ENCODE measurements at places on chromosomes 11 and 22.

- no peak for DNase-seq
Observed at GRCh38 chr11:19615341-19616183, 97.1 kb upstream of the NAV2 start.

GRCh38 chr11:85791409-85791990, 19.4 kb downstream of the SYTL2 start:
- peak; percentile 17 for DNase-seq

DNA sequence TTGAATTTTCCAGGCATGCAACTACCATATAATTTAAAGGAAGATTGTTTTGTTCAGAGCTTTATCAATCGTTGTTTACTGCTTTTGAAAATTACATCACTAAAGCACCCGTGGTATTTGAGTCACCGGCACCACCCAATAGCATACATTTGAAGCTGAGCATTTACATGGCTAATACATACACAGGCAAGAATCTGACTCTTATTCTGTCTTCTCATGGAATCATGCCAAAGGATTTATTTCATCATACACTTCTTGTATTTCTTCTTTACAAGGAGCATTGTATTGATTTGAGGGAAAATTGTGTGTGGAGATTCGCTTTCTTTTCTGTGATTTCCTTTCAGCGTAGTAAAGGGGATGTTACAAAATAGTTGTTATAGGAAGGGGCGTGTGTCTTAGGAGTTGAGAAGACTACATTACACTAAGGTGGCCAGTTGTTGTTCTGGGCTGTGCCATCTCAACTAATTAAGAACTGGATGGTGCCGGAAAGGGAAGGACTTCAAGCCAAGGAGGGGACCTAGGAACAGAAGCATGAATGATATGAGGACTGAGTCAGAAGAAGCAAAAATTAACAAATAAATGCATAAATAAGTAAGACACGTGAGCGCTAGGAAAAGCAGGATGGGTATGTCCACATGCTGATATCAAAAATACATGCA, 12.9 kb upstream of the CD3E start:
- peak; percentile 89 for DNase-seq

GRCh38 chr11:69127081-69127850, 28.5 kb upstream of the SMIM38 start:
- no peak for DNase-seq

- DNase-seq: no peak
Observed at GRCh38 chr11:44559207-44559939, 6.1 kb upstream of the CD82 start.

DNA sequence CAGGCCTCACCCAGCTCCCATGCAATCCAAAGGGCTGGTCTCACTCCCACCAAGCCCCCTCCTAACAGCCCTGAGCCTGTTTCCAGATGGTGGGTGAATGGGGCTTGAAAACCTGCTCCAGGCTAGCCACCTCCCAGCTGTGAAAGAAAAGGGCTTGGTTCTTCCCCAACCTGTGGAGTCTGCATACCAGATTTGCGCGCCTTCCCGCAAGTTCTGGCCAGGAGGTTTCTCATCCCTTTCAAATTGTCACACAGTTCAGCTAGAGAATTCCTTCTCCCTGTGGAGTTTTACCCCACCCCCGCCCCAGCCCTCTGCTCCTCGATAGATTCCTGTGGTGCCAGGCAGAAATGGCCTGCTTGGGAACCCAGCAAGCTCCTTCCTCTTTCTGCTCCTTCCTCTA, 734.6 kb upstream of the FAT3 start:
- no peak for DNase-seq

- no peak for DNase-seq
Observed at GRCh38 chr22:20577549-20577975, 70.2 kb downstream of the MED15 start.

GRCh38 chr11:131909426-131910177, 539.2 kb downstream of the NTM start:
- no peak for DNase-seq

- DNase-seq: no peak
Observed at GRCh38 chr11:69746752-69747742, 28.1 kb downstream of the FGF4 start.

DNA sequence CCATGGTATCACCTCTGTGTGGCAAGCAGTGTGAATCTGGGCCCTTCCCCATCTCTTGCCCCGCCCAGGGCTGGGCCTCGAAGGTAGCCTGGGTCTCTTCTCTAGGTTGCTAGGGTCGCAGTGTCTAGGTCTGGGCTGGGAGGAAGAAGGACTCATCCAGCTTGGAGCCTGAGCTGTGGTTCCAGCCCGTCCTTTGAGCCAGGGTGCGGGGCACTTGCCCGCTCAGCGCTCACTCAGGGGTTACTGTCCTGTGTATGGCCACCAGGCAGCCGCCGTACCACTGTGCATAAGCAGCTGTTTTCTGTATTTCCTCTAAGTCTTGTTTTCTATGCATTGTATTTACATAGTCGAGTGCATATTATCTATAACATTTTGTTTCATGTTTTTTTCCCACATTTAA, 160.9 kb downstream of the TBC1D22A start:
- DNase-seq: no peak

DNA sequence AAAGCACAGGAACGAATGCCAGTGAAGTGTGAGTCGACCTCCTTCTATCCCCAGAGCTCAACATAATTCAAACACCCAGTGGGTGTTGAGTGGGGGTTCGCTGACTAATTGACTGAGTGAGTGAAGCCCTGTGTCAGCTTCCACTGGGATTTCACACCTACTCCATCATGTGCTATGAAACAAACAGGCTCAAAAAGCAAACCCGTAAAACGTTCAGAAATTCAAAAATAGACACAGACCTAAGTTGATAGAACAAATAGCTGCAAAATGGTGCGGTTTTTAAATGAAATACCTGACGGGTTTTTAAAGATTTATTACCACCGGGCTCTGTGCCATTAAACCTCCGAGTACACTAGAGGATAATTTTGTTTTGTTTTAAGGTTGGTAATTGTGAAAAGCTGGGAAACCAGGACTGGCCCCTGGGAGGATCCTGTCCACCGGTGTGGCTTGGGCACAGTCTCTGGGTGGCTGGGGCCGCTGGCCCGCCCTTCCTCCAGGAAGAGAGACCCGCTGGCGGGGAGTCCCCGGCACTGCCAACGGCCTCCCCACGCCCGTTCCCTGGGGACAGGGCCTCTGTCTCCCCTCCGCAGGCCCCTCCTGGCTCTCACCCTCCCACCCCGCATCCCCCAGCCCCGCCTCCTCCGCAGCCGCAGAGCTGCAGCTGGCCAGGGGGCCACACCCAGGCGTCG, 13.6 kb downstream of the KCNJ5 start:
- DNase-seq: no peak

DNA sequence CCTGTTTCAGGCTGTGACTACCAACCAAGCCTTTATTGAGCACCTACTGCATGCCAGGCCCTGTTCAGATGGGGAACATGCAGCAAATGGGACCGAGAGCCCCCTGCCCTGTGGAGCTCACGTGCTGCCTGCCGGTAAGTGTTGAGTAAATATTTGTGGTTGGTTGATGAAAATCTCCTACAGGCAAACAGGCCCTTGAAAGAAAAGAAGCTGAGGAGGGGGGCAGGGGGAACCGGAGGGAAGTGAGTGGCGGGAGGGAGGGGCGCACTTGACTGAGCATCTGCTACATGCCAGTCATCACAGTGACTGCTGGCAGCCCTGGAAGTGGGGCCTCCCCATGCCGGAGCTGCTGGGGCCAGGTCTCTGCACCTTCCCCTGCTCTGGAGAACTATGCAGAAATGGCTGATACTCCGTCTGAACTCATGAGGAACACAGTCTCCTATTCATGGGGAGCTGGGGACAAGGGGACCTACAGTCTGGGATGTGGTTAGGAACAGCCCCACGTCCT, 34.2 kb downstream of the MACROD1 start:
- no peak for DNase-seq

DNA sequence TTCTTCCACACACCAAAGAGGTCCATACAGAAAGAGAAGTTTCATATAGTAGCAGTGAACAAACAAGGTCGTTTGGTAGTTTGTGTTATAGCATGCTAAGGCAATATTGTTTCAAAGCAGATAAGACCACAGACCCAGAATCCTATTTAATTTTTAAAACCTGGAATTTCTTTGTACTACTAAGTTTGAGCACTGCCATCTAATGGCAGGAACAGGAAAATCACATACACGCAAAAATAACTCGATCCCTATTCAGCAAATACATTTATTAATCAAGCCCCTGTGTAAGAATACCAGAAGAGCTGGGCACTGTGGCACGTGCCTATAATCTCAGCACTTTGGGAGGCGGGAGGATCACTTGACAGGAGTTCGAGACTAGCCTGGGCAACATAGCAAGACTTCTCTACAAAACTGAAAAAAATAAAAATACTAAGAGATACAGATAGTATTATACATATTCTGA, 2.9 kb upstream of the BTBD10 start:
- DNase-seq: peak; percentile 55

- no peak for DNase-seq
Observed at GRCh38 chr11:12176410-12176809, 66.0 kb downstream of the MICAL2 start.
